ENCODE measurements at places on chromosomes 4 and X. TPM values are rescaled to one million over a fixed set of nuclear protein-coding genes. Genes with fewer than 3 reads are reported as not detected.

The SPATA4 gene
- 0.76 TPM for total RNA-seq

DNA sequence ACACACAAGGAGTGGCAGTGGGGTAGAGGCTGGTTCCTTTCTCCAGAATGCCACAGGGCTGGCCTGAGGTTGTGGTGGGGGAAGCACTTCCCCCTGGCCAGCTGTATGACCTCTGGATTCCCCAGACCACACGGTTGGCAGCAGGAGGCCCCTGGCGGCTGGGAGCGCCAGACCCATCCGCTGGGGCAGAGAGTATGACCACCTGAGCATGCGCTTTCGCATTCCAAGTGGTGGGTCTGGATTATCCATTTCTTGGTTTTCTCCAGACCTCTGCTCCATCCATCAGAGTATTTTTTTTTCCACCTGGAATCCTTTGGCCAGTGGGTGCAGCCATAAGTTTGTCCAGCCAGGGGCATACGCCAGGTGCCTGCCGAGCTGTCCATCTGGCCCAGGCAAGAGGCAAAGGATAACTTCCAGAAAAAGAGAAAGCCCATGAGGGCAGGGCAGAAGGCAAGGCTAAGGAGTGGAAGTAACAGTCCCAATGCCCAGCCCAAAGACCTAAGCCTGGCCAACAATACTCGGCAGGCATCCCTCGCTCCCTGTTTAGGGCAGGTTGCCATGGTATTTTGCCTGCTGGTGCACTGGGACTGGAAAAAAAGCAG lies 39.3 kb downstream of the NHSL2 start:
- peak; percentile 72 for DNase-seq

The METTL14 gene
- 52.0 TPM for total RNA-seq

The PNPLA4 gene
- total RNA-seq: 15.6 TPM

DNA sequence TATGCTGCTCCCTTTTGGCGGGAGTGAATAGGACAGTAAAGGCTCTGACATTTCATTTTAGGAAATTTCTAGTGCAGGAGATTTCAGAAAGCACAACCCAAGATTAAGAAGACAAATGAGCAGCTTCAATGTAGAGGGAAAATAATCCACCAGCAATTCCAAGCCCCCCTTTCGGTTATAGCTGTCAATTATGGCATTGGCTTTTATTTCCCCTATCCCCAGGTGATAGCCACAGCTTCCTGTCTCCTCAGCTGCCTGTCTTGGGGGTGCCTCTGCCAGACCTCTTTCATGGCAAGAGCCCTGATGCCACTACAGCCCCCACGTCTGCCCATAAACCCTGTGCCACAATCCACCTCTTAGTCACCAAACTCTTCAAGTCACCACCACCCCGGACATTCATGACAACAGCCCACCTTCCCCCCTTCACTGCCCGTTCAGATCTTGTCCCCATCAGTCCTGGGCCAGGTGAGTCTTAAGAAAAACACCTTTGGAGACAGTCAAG lies 48.4 kb upstream of the CLNK start:
- no peak for DNase-seq

The UGT2B10 gene
- not detected for total RNA-seq

The DRD5 gene
- total RNA-seq: not detected

DNA sequence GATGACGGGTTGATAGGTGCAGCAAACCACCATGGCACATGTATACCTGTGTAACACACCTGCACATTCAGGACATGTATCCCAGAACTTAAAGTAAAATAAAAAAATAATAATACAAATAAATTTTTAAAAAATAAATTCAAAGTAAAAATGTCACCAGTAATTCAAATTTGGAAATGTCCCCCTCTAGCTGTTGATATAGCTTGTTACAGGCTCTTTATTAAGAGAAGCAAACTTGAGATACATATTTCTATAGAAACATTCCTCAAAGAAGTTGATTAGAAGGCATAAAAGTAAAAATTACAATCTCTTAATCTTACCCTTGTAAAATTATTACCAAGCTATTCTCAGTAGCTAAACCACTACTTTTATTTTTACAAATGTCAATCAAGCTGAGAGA lies 1397.0 kb downstream of the FAM133A start:
- DNase-seq: no peak

DNA sequence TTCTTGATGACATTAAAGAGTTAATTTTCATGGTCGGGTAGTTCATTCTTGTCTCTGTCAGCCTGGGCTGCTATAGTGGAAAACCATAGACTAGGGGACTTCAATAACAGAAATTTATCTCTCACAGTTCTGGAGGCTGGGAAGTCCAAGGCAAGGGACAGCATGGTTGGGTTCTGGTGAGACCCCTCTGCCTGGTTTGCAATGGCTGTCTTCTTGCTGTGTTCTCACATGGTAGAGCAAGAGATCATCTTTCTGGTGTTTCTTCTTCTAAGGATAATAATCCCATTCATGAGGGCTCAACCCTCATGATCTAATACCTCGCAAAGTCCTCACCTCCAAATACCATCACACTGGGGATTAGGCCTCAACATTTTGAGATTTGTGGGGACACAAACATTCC lies 50.1 kb downstream of the RHOH start:
- DNase-seq: no peak

DNA sequence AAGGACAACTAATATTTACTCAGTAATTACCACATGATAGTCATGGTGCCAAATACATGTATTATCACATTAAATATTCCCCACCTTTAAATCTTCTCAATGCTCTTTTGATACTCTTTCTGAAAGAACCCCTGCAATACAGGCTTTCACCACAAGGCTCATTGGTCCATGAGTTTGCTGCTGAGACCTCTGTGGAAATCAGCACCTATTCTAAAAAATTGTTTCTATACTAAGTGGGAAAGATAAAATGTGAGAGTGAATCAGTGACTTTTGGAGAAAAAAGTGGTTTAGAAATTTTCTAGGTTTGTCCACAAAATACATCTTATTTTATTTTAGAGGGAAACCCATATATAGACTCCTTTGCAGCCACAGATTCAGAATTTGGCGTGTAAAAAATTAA lies 257.3 kb downstream of the ZIC3 start:
- no peak for DNase-seq

GRCh38 chr4:187777954-187778353 lies 217.6 kb upstream of the ZFP42 start:
- DNase-seq: no peak

DNA sequence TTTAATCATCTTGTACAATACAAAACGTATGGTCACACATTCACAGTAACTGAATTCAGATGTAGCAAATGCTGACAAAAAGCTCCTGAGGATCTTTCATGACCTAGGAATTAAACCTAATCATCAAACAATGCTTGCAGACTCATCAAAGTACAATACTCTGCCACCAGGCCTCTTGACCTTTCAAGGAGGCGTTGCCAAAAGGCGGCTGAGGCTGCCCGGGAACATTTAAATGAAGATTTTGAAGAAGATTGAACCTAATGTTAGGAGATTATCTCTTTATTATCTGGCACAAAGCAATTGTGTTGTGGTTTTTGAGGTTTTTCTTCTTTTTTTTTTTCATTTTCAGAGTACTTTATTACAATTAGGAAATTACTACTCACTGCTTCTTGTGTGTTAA lies 340.5 kb downstream of the GALNTL6 start:
- no peak for DNase-seq

GRCh38 chr4:53855581-53856250 lies 208.7 kb downstream of the CHIC2 start:
- no peak for DNase-seq

- DNase-seq: no peak
These were observed 30.4 kb downstream of the ELF4 start for GRCh38 chrX:130079824-130080406.

DNA sequence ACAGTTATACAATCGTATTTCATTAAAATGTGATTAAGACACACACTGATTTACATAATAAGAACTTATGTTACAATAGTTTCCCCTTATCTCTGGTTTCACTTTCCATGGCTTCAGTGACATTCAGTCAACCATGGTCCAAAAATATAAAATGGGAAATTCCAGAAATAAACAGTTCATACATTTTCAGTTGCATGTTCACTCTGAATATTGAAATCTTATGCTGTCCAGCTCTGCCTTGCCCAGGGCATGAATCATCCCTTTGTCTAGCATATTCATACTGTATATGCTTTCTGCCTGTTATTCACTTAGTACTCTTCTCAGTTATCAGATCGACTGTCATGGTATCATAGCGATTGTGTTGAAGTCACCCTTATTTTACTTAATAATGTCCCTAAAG lies 173.8 kb upstream of the DCAF12L2 start:
- DNase-seq: no peak

DNA sequence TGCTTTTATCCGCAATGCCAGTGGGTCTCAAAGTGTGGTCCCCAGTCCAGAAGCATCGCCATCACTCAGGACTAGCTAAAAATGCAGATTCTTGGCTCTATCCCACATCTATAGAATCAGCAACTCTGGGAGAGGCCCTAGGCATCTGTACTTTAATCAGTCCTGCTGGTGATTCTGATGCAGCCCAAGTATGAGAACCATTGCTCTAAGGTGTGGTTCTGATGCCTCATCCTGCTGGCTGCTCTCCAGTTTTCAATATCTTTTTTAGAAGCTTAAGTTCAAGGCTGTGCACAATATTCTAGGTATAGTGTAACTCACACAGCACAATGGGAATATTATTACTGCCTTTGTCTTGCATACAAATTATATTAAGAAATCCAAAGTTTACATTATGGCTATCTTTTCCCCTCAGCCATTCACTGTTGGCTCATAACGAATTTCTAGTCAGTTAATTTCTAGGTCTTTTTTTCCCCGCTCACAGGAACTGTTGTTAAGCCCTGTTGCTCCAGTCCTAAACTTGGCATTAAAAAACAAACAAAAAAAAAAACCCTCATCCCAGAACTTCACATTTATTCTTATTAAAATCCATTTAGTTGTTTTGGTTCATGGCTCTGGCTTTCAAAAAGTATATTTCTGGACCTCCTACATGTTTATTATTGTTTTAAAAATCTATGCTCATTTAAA lies 109.1 kb downstream of the PHEX start:
- DNase-seq: no peak

DNA sequence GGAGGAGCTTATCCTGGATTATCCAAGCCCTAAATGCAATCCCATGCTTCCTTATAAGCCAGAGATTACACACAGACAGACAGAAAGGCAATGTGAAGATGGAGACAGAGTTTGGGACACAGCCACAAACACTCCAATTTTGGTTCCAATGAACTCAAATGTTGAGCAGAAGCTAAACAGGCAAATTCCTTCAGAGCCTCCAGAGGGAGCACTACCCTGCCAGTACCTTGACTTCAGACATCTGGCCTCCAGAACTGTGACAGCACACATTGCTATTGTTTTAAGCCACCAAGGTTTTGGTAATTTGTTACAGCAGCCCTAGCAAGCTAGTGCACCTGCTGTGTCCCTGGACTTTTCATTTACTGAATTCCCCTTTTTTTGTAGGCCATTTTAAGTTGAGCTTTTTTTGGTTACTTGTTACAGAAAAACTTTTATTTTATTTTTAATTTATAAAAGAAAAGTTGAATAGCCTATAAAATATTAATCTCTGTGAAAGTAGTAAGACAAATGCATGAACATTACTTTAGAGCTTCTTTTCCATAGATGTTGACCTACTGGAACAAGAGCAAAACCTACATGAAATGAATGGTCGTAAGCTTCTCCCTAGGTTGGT lies 33.4 kb upstream of the SRD5A3 start:
- DNase-seq: no peak

The NLGN4X gene
- total RNA-seq: not detected

The STX18 gene
- total RNA-seq: 26.7 TPM

DNA sequence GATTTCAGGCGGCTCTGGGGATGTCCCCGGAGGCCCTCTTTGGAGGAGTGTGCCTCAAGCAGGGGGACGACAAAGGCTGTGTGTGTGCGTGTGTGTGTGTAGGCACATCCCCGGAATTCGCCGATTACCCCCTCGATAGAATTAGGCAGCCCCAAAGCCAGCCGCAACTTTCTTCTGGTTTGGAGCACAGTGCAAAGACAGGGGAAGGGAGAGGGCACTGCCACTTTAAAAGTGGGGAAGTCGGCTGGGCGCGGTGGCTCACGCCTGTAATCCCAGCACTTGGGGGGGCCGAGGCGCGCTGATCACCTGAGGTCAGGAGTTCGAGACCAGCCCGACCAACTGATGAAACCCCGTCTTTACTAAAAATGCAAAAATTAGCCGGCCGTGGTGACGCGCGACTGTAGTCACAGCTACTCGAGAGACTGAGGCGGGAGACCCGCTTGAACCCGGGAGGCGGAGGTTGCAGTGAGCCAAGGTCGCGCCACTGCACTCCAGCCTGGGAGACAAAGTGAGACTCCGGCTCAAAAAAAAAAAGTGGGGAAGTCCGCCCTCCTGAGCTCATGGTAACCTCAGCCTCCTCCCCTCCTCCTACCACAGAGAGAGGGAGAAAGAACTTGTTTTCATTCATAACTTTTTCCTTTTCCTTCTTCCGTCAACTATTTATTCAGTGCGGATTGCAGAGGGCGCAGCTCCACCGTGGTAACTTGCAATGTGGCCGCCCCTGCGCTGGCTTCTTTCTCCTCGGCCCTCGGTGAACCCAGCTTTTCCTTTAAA lies 2.4 kb downstream of the SPRY1 start:
- peak; percentile 89 for DNase-seq

GRCh38 chr4:139903845-139904244 lies 238.2 kb downstream of the MGST2 start:
- no peak for DNase-seq

GRCh38 chr4:112245383-112245782 lies 13.8 kb downstream of the AP1AR start:
- no peak for DNase-seq

The ARMCX4 gene
- total RNA-seq: 16.8 TPM

GRCh38 chrX:150958177-150958576 lies 25.0 kb upstream of the HMGB3 start:
- no peak for DNase-seq

The KIAA1210 gene
- total RNA-seq: not detected

DNA sequence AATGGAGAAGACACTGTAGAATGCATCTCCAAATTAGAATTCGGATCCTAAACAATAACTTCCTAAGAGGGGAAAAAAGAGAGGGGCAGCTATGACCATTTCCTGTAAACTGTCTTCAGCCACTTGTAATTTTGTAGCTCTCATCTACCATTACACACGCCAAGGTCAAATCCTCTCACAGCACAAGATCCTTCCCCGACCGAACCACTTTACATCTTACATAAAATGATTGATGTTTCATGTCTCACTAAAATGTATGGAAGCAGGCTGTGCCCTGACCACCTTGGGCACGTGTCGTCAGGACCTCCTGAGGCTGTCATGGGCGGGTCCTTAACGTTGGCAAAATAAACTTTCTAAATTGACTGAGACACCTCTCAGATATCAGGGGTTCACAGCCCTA lies 24.1 kb upstream of the PBDC1 start:
- DNase-seq: no peak

DNA sequence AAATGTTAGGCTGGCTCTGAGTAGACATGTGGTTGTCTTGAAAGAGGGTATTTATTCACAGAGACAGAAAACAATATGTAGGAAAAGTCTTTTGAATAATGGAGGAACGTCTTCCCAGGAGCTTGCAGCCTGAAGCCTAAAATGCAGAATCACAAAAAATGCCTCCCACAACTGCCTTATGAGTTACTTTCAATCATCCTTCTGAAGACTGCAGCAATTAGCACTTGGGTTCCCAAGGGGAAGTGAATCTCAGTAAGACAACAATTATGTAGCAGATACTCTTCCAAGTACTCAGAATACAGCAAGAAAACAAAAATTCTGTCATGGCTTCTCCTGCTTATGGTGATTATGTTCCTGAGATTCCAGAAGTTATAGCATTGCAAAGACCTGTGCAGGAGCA lies 166.6 kb upstream of the TBL1X start:
- no peak for DNase-seq

Data from osteocyte (in vitro differentiated cells).